ENCODE measurements at places on chromosomes 12 and 14.

DNA sequence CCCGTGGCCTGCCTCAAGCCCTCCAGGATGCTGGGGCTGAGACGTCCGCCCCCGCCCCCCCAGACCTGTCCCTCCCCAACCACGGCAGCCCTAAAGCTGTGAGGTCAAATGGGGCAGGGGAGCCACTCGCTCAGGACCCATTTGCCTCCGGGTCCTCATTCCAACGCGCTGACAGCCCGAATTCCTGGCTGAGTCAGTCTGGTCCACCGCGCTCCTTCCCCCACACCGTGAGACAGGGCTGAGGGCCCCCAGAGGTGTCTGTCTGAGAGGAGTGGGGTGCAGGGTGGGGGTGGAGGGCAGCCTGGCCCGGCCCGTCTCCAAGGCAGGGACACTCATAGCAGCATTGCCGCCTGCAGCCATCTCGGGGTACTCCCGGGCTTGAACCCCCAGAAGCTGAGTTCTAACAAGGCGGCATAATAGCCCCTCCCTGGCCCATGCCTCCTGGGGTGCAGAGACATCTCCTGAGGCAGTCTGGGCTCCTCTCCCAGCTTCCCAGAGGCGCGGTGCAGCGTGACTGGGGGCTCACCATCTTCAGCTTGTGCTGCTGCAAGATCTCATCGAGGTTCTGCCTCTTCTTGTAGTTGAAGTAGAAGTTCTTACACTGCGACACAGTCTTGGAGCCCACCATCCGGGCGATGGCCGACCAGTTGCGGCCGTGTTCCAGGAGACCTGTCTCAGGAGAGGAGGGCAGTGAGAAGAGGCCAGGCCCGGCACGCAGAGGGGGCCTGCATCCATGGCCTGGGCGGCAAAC is 90.5 kb downstream of the RFLNA start:
- DNase-seq = no peak

- no peak for DNase-seq
Observed at GRCh38 chr12:25364529-25365339, 114.0 kb upstream of the KRAS start.

GRCh38 chr14:104771918-104772706 is 19.2 kb downstream of the SIVA1 start:
- no peak for DNase-seq

DNA sequence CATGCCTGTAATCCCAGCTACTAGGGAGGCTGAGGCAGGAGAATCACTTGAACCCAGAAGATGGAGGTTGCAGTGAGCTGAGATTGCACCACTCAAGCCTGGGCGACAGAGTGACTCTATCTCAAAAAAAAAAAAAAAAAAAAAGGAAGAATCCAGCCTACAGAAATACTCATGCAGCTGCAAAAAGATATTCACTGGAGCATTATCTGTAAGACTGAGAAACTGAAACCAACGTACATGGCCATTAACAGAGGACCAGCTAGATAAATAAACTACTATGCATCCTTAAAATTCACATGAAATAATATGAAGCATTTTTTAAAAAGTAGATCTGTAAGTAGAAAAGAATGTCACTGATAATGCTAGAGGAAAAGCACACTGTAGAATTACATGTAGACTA is 3.5 kb downstream of the SLC7A7 start:
- DNase-seq = no peak

- no peak for DNase-seq
Observed at GRCh38 chr12:46442239-46442638, 69.7 kb upstream of the SLC38A2 start.

DNA sequence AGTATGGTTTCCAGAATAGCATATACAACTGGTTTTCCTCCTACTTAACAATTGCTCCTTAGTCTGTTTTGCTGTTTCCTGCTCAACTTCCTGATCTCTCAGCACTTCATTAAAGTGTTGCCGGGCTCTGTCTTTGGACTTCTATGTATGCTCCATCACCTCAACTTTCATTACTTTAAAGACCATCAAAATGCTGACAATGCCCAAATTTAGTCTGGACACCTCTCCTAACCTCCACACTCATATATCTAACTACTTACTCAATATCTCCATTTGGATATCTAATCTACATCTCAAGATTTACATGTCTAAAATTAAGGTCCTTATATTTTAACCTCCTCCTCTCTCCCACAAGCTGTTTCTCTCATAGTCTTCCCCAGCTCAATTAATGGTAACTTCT is 54.4 kb upstream of the LGR5 start:
- DNase-seq = no peak

- DNase-seq = no peak
Observed at GRCh38 chr14:49220492-49220891, 365.7 kb downstream of the RPS29 start.

- DNase-seq = no peak
Observed at GRCh38 chr14:51277753-51278415, 37.8 kb downstream of the TMX1 start.

- DNase-seq = no peak
Observed at GRCh38 chr14:69300601-69301221, 40.8 kb downstream of the GALNT16 start.

DNA sequence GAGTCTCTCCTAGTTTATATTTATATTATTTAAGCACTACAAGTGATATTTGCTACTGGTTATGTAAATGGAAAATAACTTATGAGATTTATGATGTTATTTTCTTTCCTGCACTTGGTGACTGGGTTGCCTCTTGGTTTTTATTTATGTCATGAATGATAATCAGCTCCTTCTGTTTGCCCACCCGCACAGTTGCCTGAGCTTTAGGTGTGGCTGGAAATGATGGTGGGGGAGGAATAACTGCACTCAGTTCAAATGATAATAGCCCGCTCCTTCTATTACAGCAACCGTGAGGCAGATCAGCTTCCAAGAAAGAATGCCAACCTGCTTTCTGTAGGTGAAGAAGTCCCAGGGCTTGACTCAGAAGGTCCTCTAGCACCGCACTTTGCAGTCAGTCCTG is 190.2 kb upstream of the CAND1 start:
- DNase-seq = no peak

- no peak for DNase-seq
Observed at GRCh38 chr12:21713133-21713532, 55.5 kb upstream of the LDHB start.

- no peak for DNase-seq
Observed at GRCh38 chr12:94025068-94025467, 123.3 kb upstream of the PLXNC1 start.

GRCh38 chr14:29953501-29953900 is 25.9 kb upstream of the PRKD1 start:
- no peak for DNase-seq

DNA sequence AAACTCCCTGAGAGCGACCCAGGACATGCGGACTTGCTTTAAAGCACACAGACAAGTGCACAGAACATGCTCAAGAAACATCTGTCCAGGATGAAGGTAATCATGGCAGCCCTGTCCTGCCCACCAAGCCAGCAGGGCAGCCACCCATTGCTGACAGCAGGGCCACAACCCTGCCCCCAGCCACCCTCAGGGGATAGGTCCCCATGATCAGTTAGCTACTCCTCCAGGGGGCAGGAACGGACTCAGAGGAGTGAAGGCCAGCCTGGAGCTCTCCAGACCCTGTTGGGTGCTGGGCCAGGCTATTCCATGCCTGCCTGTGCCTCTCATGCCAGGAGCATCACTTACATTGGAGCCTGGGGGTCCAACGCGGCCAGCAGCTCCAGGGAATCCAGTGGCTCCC is 15.8 kb downstream of the TMEM106C start:
- DNase-seq = no peak

GRCh38 chr12:66903782-66904396 is 225.0 kb upstream of the GRIP1 start:
- no peak for DNase-seq

- no peak for DNase-seq
Observed at GRCh38 chr12:44380861-44381260, 495.3 kb downstream of the NELL2 start.

- no peak for DNase-seq
Observed at GRCh38 chr12:119936705-119937311, 52.2 kb upstream of the BICDL1 start.

DNA sequence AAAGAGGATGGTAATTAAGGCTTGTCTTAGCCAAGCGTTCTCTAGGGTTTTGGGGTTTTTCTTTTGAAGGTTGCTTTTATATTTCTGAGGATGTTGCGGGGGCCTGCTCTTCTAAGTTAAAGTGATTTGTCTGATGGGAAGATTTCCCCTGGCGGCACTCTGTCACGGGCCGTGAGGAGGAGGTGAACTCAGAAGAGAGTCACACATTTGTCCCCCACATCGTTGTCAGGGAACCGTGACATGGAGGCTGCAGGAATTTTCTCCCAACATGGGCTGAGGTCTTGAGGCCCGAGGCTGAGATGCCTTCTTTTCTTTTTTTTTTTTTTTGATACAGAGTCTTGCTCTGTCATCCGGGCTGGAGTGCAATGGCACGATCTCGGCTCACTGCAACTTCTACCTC is 71.5 kb downstream of the ADGRD1 start:
- no peak for DNase-seq

- no peak for DNase-seq
Observed at GRCh38 chr12:14219156-14219555, 146.3 kb upstream of the ATF7IP start.

DNA sequence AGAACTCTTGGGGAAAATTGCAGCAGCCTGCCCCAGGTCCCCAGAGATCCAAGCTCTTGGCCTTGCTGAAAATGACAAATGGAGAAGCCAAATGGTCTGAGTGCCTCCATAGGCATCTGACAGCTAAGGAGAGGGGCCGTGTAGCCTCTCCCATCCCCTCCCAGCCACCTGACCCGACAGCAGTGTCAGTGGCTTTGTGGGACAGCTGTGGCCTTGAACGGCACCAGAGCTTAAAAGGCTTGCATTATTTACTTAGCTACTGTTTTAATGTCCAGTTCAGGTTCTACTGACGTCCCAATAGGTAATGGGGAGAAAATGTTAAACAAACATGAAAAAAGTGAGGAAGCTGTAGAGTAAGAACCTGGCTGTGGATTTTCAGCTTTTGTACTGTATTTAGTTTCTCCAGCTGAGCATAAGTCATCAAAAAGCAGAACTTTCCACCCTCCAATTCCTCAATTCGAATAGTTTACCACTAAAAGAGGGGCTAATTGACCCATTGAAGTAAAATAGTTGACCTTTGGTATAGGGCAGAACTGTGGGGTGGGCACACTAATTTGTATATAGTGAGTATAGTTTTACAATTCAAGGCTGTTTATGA is 50.0 kb downstream of the FOS start:
- no peak for DNase-seq

GRCh38 chr12:94941440-94941862 is 62.0 kb downstream of the NDUFA12 start:
- no peak for DNase-seq

- no peak for DNase-seq
Observed at GRCh38 chr12:48151103-48151771, 6.1 kb downstream of the ASB8 start.

GRCh38 chr12:126567016-126567415 is 1501.8 kb downstream of the AACS start:
- no peak for DNase-seq

- no peak for DNase-seq
Observed at GRCh38 chr14:101349108-101349507, 212.2 kb upstream of the DIO3 start.

- no peak for DNase-seq
Observed at GRCh38 chr12:18849080-18849479, 111.2 kb downstream of the CAPZA3 start.
